ENCODE measurements at places on chromosomes 7 and 10. TPM values are rescaled to one million over a fixed set of nuclear protein-coding genes. Genes with fewer than 3 reads are reported as not detected.

DNA sequence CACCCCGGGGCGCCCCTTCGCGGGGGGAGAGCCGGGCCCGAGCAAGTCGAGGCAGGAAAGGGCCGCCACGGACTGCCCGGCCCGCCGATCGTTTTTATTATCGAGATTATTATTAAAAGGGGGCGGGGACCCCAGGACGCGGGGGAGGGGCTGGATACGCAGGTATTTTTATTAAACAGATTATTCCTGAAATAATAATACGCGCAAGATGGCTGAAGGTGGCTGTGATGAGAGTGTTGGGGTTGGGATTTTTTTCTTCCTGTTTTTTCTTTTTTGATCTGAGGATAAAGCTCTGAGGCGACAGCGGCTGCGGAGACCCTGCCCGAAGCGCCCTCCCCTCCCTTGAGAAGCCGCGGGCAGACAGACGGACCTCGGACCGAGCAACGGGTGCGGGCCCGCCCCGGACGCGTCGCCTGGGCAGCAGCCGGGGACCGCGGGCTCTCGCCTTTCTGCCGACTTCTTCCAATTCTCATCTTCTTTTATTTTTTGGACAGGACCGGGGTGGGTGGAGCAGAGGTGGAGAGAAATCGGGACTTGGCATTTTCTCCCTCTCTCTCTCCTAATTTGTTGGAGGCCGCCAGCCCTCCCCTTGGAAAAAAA is 1.4 kb upstream of the TRIM8 start:
- peak; percentile 84 for DNase-seq

GRCh38 chr10:96643920-96644319 is 57.1 kb upstream of the TM9SF3 start:
- DNase-seq: no peak

DNA sequence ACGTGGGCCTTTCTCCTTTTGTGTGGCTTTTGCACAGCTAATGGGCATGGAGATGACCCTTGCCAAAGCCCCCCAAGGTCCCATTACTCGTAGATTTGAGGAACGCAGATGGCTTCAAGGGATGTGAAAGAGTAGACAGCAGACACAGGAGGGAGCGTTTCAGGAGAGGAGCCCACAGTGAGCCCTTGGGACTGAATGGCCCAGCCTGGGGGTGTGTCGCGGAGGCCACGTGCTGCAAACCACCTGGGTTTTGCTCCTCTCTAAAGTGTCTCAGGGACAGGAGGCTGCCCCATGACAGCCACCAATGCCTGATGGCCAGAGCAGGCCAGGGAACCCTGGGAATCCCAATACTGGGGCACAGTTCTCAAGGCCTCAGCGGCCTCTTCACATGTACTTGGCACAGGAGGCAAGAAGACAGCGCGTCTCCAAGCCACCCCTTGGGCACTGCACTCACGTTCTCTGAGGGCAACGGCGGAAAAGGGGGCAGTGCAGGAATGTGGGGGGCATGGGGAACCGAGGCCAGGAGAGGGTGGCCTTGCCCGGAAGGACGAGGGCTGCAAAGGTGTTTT is 185.2 kb downstream of the WDR37 start:
- no peak for DNase-seq

- DNase-seq: no peak
Measured at GRCh38 chr7:47422611-47423010, 159.3 kb downstream of the TNS3 start.

GRCh38 chr10:79445161-79445976 is at the start of gene ZCCHC24:
ZCCHC24 (minus strand) TSS chr10:79445624; CDS start chr10:79445440, 184 bp downstream.
- DNase-seq: peak; percentile 99

DNA sequence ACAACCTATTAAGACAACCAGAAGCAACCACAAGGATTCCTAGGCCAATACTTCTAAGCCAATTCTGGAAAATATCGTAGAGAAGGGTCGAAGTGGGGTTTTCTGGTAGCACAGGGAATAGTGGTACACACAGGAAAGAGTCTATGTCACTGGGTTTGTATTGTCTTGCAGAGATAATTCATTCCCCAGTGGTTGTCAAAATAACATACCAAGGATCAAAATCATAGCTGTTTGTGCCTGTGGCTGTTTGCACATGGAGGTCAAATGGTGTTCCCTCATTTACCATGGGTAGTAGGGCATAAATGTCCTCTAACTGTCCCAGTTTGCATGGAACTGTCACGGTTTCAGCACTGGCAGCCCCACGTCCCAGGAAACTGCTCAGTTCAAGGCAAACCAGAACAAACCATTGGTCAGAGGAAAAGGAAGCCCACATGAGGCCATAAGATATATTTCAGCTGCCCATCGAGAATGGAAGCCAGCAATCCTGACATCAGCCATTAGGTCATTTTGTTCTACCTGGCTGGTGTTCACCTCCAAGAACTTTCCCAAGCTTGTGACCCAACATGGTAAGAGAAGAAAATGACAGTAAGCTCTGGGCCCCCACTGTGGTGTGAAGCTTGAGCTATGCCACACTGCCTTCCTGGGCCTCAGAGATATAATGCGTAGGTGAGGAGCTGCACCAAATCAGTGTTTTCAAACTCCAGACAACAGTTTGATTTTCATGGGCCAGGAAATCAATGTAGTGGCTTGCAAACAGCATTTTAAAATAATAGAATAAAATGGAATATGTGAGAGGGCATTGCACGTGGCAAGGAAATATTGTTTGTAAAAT is 53.9 kb upstream of the NFE2L3 start:
- DNase-seq: no peak

- no peak for DNase-seq
Measured at GRCh38 chr10:16699435-16700057, 117.7 kb downstream of the RSU1 start.

GRCh38 chr7:156907656-156908055 is 14.7 kb upstream of the LMBR1 start:
- DNase-seq: no peak

DNA sequence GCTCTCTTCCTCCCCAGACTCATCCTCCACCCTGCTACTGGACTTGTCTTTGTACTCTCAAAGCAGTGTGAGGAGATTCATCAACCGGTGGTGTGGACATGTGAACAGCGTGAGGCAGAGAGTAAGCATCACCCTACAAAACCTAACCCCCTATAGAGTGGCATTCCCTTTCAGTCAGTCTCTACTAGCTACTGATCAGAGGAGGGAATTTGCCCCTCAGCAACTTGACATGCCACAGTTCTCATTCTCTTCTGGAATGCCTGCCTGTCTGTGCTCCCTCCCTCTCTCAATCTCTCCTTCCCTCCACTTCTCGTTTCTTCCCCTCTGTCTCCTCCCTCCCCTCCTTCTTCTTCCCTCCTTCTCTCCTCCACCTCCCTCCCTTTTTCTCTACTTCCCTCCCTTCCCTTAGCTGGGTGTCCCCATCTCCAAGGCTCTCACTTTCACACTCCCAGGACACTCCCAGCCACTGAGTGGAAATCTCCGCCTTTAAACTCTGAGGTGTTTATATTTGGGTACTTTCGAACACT is 24.6 kb downstream of the H2AZ2 start:
- no peak for DNase-seq

DNA sequence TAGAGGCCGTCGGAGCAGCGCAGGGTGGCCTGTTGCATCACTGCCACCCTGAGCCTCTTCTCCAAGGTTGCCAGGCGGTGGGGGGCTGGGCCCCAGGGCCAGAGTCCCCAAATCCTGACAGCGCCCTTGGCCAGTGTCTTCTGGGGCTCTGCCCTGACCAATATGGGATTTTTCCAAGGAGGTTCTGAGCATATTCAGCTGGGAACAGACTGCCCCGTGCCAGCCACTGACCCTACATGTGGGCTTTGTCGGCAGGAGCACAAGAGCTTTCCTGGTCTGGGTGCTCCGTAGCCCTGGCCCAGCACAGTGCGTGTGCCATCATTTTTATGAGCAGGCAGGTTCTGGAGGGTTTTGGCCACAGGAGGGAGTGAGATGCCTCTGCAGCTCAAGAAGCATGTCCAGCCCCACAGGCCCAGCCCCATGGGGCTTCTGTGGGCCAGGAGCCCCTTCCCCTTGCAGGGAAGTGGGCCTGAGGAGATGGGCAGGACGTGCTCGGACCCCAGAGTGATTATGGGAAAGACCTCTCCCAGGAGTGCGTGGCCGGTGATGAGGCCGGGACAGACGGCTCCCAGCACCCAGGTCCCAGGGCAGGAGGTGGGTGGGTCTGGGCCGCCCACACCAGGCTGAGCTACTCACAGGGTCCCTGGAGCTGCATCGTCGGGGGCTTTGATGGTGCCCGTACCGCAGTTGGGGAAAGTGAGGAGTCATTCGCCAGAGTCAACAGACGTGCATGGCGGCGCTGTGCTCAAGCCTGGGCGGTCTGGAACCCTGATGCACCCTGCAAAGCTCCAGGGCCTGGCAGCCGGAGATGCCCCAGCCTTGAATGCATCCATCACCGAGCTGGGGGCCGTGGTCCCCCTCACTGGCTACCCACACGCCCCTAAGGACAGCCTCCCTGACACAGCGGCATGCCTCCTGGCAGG is 66.6 kb downstream of the PWWP2B start:
- DNase-seq: peak; percentile 53

DNA sequence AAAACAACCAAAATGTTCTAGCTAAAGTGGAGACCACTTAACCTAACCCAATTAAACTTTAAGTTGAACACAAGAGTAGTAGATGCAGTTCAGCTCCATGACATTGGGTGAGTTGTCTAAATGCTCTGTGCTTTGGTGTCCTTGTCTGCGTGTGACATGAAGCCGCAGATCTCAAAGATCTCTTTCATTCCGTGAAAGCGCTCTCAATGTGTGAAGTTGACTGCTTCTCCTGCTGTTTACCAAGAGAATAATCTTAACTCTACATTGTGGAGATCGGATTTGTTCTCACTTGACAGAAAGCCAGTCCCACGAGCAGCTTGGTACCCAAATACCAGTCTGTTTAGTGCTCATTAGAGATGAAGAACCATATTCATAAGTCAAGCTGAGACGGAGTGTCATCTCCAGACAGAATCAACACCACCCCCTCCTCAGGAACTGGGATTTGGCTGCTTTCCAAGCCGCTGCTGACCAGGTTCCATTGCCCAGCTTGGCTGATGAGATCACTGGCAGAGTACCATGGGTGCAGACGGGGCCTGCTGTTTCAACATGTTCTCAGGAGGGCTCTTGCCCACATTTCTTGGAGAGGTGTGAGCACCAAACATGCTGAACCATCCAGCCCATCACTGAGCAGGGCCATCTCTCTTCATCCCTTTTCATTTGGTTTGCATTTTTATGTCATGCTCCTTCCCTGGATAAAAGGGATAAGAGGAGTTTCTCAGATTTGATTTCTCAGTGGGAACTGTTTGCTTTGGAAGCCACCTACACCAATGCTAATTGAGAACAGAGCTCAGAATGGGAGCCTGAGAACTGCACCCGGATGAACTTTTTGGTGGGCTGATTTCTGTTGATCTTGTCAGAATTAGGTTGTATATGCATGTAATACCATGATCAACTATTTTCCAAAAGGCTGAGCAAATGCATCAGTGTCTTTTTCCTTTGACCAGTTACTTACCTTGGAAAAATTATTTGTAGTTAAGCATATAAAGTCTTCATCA is 95.8 kb upstream of the AGBL3 start:
- peak; percentile 53 for DNase-seq

GRCh38 chr7:126657599-126658358 is 595.0 kb downstream of the GRM8 start:
- DNase-seq: no peak

GRCh38 chr10:43197834-43198681 is 59.8 kb downstream of the CSGALNACT2 start:
- DNase-seq: peak; percentile 33

GRCh38 chr10:116254422-116255155 is 18.4 kb downstream of the GFRA1 start:
- DNase-seq: no peak

- no peak for DNase-seq
Measured at GRCh38 chr10:13983035-13983434, 347.7 kb downstream of the FRMD4A start.

DNA sequence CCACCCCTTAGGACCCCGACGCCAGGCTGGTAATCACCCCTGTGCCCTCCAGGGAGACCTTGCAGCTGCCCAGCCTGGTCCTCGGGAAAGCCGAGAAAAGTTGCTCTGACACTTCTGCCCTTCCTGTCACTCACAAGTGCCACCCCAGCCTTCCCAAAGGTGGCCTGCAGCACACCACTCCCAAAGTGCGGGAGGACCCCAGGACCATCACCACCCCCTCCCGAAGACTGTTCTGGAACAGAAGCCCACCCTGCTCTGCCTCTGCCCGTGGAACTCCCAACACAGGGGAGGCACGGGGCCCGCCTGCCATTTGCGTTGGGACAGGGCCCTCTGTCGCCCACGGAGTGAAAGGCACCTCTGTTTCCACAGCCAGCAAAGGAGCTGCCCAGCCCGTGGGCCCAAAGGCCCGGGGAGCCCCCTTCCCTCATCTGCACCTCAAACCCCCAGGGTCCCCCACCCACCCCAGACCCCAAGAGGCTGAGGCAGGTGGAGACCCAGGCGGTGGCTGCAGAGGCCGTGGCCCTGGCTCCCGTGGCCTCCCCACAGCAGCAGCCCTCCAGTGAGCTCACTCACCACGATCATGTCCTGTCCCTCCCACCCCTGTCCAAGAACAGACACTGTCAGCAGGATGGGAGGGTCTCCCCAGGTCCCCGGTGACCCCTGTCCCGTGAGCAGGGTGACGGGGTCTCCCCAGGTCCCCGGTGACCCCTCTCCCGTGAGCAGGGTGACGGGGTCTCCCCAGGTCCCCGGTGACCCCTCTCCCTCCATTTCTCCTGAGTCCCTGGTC is 47.8 kb upstream of the PPP2R2D start:
- no peak for DNase-seq

GRCh38 chr7:22589641-22590201 is 89.7 kb upstream of the STEAP1B start:
- DNase-seq: peak; percentile 82

GRCh38 chr7:2698581-2699288 is 10.7 kb downstream of the AMZ1 start:
- DNase-seq: no peak

- DNase-seq: no peak
Measured at GRCh38 chr7:120395526-120396019, 122.6 kb downstream of the KCND2 start.

GRCh38 chr7:46681865-46682503 is 760.9 kb upstream of the IGFBP3 start:
- peak; percentile 57 for DNase-seq

- DNase-seq: no peak
Measured at GRCh38 chr7:1238931-1239802, 6.5 kb downstream of the UNCX start.

- DNase-seq: no peak
Measured at GRCh38 chr10:17316488-17317170, 88.6 kb downstream of the VIM start.

Gene THAP5
- 21.1 TPM for total RNA-seq

Gene SPDYE5
- total RNA-seq: not detected

Gene FAM170B
- not detected for total RNA-seq

Gene STAG3
- 0.94 TPM for total RNA-seq

Gene ARHGEF35
- total RNA-seq: 0.67 TPM

Gene PRRT4
- total RNA-seq: 1.2 TPM

Gene GRB10
- total RNA-seq: 32.2 TPM

Gene GPR15LG
- not detected for total RNA-seq

Gene CYP3A5
- total RNA-seq: not detected

Gene CCL24
- not detected for total RNA-seq

Gene DNAJB12
- total RNA-seq: 26.1 TPM

Gene GARIN1A
- 1.7 TPM for total RNA-seq

Gene GPER1
- total RNA-seq: 2.5 TPM

Data from Right ventricle myocardium superior (tissue), 1 donor.